ENCODE measurements at places on chromosomes 1 and 21.

- no peak for DNase-seq
Measured at GRCh38 chr1:76510672-76511557, 356.4 kb upstream of the ST6GALNAC5 start.

- DNase-seq = peak; percentile 78
Measured at GRCh38 chr1:55211863-55212262, 3.3 kb downstream of the USP24 start.

DNA sequence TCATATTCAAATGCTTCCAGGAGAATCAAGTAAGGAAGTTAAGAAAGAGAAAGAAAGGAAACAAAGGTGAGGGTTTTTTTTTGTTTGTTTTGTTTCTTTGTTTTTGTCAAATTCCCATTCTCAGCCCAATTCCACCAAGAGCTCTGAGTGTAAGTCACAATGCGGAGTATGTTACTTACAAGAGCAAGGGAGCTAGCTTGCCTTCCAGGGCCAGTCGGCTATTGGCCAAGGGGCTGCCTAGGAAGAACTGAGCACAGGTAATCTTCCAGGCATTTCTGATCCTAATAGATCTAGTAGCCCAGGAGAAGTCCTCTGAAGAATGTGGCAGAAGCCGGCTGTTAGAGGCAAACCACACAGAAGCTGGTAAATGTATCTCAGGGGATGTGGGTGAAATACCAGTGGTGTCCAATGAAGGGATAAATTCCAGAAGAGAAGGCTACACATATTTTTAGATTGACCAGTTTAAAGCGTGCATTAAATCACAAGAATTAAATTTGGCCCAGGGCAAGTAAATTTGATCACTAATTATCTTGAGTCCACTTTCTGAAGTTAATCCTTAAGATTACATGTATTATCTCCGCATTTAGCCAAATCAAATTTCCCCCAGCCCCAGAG, 239.6 kb upstream of the ADAMTS5 start:
- no peak for DNase-seq

DNA sequence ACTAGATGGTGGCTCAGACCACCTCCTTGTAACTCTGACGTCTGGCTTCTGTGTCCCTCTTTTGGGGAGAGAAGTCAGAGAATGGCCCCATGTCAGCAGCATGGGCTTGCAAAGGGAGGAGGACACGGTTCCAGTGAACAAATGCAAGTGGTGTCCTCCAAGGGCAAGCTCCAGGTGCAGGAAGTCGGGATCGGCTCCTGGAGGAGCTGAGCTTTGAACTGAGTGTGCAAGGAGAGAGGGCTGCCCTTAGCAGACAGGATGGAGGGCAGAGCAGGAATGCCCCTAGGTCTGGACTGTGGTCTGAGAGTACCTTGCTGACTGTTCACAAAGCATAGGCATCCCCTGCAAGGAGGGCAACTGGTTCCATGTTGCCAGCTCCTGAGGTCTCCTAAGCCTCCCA, 17.3 kb downstream of the PKP1 start:
- no peak for DNase-seq
